ENCODE measurements at places on chromosomes 1 and 21.

- no peak for DNase-seq
Measured at GRCh38 chr1:30920827-30921226, 12.3 kb upstream of the SDC3 start.

- no peak for DNase-seq
Measured at GRCh38 chr1:62371375-62371774, 52.1 kb upstream of the KANK4 start.

GRCh38 chr1:50368179-50369007, 54.9 kb downstream of the DMRTA2 start:
- peak; percentile 43 for DNase-seq

- no peak for DNase-seq
Measured at GRCh38 chr1:207742850-207743555, 8.9 kb upstream of the CD46 start.

DNA sequence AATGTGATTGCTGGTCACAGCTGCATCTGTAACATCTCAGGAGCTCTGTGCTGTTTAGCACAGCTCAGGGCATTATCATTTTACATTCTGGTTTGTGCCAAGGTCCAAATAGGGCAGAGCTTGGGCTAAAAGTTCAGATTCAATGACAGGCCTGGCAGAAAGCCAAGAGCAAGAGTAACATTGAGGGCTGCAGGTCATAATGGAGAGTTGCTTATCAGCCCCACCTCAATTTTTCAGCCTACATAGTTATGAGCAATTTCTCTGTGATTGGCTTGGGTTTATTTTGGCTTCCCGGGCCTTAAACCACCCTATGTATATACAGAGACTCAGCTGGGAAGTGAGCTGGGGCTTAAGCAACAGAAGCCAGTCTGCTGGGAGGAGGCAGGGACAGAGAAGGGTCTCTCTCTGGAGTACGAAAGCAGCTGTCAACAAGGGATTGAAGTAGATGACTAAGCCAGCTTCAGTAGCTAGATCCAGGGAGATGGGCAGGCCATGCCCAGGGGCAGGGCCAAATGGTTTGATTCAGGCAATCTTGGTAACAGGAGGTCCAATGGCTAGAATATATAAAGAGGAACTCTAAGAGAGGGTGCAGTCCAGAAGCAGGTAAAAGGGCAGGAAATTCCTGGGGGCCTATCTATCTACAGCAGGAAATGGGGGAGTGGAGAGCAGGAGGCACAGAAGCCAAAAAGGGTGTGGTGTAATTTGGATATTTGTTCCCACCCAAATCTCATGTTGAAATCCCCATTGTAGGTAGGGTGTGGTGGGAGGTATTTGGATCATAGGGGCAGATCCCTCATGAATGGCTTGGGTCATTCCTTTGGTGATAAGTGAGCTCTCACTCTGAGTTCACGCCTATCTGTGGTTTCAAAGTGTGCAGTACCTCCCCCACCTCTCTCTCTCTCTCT, 49.0 kb downstream of the BRINP2 start:
- no peak for DNase-seq

Measured in NCI-H774 (cell line).